ENCODE measurements at places on chromosomes 3 and 15. TPM values are rescaled to one million over a fixed set of nuclear protein-coding genes. Genes with fewer than 3 reads are reported as not detected.

Gene CEP19
- total RNA-seq = 3.2 TPM

Gene ROBO2
- not detected for total RNA-seq

Gene FGF7
- 0.05 TPM for total RNA-seq

Gene TMEM212
- total RNA-seq = not detected

Measured in MCF 10A (cell line).